ENCODE measurements at places on chromosomes 12 and 14.

GRCh38 chr12:76670776-76671175 lies 93.1 kb upstream of the ZDHHC17 start:
- no peak for DNase-seq

GRCh38 chr12:62332598-62332997 lies 72.4 kb downstream of the USP15 start:
- DNase-seq, result no peak

DNA sequence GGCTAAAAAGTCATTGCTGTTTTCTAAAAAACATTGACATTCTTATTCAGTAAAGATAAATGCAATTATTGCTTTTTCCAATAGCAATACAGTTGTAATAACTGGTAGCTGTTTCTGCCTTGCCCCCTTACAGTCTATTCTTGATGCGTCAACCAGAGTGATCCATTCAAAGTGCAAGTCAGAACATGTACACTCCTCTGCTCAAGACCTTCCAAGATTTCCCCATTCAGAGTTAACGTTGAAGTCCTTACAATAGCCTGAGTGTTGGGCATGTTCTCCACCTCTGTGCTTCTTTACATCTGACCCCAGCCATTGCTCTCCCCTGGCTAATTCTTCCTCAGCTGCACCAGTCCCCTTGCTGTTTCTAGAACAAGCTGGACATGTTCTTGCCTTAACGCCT lies 24.3 kb downstream of the VRK1 start:
- no peak for DNase-seq

DNA sequence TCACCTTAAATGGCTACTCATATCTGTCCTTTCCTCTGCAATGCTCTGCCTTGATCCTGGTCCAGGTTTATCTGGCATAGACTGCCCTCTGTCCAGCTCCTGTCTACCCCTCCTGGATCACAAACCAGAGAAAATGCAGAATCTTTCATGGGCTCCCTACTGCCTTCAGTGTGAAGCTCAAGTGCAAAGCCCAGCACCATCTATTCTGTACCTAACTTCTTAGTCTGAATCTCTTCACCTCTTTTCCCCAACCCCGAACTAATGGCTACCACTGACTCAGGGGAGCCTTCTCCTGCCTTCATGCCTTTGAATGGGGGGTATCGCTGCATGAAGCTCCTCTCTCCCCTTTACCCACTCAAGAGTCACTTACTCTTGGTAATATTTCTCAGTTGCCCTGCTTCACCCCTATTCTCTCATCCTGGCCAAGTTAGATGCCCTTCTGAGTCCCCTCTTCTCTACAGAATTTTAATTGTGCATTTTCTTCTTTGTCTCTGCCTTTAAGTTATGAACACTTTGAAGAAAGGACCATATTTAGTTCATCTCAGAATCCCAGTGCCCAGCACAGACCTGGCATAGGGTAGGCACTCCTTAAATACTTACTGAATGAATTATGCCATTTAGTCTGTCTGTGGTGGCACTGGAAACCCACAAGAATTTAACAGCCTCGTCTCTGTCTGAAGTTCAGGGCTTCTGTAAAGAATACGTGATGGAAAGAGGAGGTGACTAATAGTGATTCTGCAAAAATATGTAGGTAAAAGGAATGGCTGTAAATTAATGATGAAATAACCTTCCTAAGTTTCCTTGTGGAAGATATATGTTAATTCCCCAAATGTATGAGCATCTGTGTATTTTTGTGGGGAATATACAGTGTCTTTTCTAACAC lies 191.3 kb upstream of the AMIGO2 start:
- no peak for DNase-seq

DNA sequence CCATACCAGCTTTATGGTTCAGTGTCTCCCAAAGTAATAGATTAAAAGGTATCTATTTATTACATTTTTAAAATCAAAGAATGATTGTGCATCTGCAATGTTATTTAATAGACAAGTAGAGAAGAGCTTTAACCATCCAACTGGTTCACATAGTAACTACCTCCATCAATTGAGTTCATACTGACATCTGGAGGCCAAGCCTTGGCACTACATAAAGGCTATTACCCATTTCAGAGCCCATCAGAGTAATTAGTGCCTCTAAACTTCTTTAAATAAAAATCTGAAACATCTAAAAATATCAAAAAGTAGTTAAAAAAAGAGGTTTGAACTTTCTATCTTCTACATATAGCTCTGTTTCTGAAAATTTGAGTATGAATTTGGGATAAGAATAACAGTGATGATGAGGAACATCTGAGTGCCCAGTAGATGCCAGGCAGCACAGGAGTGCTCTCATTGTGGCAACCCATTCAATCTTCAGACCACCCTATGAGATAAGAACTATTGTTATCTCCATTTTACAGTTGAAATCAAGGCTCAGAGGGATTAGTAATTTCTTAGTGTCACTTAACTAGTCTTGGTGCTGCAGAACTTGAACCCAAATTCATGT lies 132.9 kb upstream of the DAAM1 start:
- no peak for DNase-seq

DNA sequence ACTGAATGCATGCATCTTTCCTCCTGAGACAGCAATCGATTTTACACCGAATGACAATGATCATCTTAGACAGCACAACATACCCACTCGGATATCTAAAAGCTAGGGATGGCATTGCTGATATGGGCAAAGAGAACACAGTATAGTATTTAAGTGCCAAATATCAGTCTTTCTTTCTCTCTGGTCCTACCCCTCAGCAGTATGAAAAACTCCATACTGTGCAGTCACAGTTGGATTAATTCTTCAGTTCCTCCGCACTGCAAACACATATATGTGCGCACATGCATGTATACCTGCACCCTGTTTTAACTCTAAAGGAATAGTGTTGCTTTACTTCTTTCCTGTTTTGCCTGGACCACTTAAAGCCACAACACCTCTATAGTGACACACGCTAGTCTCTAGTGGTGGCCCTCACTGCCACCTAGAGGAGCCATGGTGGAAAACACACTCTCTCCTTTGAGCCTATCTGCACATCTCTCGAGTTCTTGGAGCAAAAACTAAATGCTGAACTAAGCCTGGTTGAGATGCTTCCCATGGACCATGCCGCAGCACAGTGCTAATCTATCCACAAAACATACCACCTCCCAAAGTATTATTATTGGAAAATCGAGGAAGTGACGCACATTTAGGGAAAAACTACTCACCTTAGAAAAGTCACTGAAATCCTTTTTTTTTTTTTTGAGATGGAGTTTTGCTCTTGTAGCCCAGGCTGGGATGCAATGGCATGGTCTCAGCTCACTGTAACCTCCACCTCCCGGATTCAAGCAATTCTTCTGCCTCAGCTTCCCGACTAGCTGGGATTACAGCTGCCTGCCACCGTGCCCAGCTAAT lies 11.9 kb downstream of the TMEM52B start:
- no peak for DNase-seq

- no peak for DNase-seq
These were observed 49.9 kb upstream of the TBX3 start for GRCh38 chr12:114733919-114734318.

DNA sequence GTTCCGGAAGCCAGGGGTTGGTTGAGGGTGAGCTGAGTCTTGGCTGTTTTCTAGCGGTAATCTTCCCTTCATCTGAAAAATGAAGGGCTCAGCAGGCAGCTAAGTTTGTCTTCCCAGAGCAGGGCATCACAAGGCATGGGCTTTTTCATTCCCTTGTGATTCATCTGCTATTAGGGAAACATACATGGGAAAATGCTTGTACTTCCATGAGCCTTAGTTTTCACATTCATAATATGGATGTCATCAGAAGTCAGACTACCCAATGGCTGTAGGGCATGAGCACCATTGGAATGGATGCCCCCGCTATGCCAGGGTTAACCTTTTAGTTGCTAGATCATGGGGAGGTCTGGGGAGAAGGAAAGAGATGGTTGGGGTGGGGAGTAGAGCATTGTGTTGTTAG lies 18.7 kb downstream of the HELB start:
- no peak for DNase-seq

GRCh38 chr12:24500421-24500820 lies 448.5 kb downstream of the BCAT1 start:
- DNase-seq, result no peak

DNA sequence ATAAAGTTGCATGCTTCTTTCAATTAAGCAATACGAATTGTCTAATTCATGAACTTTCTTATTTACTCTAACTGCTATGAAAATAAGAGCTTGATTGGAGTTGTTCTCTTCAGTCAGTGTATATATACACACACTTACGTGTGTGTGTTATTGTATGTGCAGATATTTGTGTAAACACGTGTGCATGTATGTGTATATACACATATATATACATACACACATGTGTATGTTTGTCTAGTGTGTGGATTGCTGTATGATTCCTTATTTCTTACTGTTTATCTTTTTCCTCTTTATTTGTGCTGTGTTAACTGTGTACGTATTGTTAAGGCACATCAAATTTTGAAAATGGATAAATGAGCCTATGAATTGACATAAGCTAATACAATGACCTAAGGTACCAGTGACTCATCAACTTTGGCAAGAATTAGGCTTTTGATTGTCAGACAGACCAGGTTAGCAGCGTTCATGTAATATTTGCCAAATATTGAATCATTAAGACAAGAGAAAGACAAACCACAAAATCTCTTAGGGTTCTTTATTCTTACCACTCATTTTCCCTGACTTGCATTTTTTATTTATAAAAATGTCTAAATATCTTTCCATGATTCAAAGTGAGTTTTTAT lies 423.9 kb downstream of the SOX5 start:
- no peak for DNase-seq

DNA sequence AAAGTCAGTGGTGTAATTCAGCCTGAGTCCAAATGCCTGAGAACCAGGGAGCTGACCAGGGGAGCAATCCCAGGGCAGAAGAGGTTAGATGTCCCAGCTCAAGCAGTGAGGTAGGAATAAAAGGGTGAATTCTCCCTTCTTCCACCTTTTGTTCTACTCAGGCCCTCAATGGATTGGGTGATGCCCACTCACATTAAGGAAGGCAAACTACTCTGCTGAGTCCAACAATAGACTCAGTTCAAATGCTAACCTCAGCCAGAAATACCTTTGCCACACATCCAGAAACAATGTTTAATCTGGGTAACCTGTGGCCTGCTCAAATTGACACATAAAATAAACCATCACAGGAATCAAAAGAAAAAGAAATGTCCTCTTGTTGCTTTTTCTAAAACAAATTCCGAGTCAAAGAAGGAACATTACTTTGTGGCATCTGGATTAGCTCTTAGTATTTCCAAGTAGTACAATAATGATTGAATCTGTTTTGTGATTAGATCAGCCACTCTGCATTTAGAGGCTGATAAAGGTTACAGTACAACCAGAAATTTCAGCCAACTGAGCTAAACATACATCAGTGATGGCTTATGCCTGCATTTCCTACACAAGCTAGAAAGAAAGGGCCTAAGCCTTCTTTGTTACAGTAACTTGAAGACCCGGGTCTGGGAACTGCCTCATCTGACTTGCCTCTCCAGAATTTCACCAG lies 43.6 kb upstream of the TRIM9 start:
- no peak for DNase-seq
